ENCODE measurements at places on chromosomes 3 and 15. TPM values are rescaled to one million over a fixed set of nuclear protein-coding genes. Genes with fewer than 3 reads are reported as not detected.

DNA sequence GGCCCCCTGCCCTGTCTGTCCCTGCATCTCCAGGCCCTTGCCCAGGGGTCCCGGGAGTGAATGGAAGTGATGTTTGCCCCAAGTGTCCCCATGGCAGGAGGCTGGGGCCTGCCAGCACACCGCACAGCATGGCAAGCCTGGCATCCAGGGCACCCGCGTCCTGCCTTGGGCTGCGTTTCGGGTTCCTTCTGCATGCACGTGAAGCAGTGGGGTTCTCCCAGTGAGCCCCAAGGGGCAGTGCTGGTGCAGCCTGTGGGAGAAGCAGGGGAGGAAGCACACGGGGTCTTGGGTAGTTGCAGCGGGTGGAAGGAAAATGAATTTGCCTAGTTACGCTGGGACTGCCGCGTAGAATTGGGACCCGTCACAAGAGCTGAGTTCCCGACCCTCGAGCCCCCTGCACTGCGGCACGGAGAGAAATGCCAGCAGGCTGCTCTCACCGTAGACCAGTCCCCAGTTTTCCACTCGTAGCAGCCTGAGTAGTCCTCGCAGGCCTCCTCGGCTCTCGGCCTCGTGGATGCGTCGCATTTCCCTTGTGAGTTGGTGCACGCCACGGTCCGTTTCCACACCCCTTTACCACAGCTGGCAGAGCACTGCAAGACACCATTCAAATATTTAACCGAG, 259.5 kb upstream of the LYSMD4 start:
- ATAC-seq = no peak

DNA sequence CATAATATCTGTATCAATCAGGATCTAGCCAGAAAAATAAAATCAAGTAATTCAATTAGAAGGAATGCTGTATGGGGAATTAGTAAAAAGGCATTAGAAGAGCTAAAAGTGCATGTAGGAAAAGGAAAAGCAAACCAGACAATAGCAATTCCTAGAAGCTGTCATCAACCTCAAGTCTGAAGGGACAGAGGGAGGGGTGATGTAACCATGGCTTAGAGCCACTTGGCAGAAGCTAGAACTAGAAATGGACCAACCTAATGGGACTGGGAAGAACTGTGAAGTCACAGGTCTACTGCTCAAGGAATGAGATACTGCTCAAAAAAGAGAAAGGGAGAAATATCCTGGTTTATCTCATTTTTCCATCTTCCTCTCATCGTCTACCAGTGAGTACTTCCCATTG, 590.7 kb upstream of the SGO1 start:
- ATAC-seq = no peak

DNA sequence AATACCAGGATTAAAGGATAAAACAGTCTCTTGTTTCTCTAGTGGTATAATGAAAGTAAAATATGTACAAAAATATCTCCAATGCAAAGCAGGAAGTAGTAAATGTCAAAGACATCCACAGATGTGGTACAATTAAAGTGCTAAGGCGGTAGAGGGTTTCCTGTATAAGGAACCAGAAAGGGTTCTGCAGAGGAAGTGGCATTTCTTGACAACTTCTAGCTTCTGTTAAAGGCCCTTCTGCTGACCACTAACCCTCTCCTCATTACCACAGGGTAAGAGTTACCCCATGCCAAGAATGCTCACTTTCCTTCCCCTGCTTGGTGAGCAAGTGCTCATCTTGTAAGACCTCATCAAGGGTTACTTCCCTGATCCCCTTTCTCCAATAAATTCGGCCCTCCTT, 883.6 kb upstream of the NR2F2 start:
- peak; percentile 62 for ATAC-seq

- ATAC-seq = no peak
Observed at GRCh38 chr15:69530991-69531664, 78.5 kb downstream of the RPLP1 start.

Gene TRIM42
- not detected for total RNA-seq

DNA sequence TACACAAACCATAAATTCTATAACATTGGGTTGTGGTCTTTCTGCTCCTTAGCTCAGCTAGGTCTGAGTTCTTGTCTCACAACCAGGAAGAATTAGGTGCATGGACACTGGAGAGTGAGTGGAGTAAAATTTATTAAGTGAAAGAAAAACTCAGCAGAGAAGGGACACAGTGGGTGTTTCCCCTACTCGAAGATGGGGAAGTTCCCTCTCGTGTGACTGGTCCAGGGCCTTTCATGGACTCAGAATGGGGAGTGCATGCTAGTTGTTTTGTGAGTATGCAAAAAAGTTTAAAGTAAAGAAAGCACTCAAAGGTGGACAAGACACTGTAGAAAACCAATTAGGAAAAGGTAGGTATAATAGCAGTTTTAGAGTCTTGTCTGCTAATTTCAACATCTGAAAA, 215.5 kb upstream of the RORA start:
- no peak for ATAC-seq

GRCh38 chr3:181716966-181717365, 5.2 kb downstream of the SOX2 start:
- no peak for ATAC-seq

DNA sequence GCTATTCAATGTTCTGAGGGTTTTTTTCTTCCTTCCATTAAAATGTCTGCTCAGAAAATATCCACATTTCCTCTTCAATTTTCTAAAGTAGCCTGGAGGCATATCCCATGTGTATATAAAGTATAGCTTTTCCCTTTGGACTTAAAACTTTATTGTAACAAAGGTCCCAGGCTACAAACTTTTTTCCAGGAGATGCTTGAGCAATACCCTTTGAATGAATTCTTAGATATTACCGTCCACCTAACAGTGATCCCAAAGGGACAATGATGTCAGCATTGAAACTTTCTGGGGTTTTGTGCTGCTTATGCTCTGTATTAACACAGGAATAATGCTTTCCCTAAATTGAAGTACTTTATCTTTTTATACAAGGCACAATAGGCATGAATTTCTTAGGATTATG, 525.2 kb downstream of the CADM2 start:
- no peak for ATAC-seq

Gene PLS1
- total RNA-seq = 5.4 TPM

GRCh38 chr15:87570206-87570605, 686.3 kb downstream of the NTRK3 start:
- ATAC-seq = no peak

Data from activated T-helper 17 cell treated with anti-CD3 and anti-CD28 coated beads, Interleukin-2, amount 50 U/mL, for 72 hours (primary cell).